Activated naive CD4-positive, alpha-beta T cell treated with anti-CD3 and anti-CD28 coated beads for 36 hours (primary cell): ENCODE measurements at places on chromosomes 5 and 9. TPM values are rescaled to one million over a fixed set of nuclear protein-coding genes. Genes with fewer than 3 reads are reported as not detected.

DNA sequence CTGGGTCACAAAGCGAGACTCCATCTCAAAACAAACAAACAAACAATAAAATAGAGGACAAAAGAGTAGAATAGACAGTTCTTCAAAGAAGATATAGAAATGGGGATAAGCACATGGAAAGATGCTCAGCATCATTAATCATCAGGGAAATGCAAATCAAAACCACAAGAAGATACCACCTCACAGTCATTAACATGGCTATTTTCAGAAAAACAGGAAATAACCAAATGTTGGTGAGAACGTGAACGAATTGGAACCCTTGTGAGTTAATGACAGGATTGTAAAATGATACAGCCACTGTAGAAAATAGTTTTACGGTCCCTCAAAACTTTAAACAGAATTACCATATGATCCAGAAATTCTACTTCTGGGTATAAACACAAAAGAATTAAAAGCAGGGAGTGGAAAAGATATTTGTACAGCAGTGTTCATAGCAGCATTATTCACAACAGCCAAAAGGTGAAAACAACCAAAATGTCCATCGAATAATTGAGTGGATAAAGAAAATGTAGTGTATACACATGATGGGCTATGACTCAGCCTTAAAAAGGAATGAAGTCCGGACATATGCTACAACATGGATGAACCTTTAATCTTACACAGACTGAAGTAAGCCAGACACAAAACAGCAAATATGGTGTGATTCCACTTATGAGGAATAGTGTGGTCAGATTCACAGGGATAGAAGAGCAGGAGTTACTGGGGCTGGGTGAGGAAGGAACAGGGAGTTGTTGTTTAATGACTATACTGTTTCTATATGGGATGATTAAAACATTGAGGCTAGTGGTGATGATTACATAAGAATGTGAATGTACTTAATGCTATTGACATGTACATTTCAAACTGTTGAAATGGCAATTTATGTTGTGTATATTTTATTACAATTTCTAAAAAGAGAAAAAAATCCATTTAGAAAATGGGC is 19.7 kb downstream of the OR2V2 start:
- no peaks in the 10 kb centered on the region for H3K36me3 ChIP-seq
- H3K4me1 ChIP-seq: peaks cover 68% of the 10 kb centered on the region
- no peak overlapping the region for H3K4me3 ChIP-seq
- peaks cover 68% of the 10 kb centered on the region for H3K27me3 ChIP-seq

- DNase-seq: peak; percentile 38
- H3K27me3 ChIP-seq: no peaks in the 10 kb centered on the region
- H3K4me3 ChIP-seq: peak within 1 kb of the TSS; percentile 64
- H3K4me1 ChIP-seq: peaks cover 78% of the 10 kb centered on the region
- H3K36me3 ChIP-seq: peaks cover 14% of the 10 kb centered on the region
- H3K27ac ChIP-seq: peak within 1 kb of the TSS; percentile 100
Measured at GRCh38 chr5:157166214-157167213, at the start of gene GARIN3. TSS of gene GARIN3 (minus strand) at chr5:157166264. CDS start at chr5:157166168, 96 bp downstream.

GRCh38 chr9:136926749-136927148 is 17.8 kb downstream of the FBXW5 start:
- H3K4me3 ChIP-seq: no peak overlapping the region
- H3K36me3 ChIP-seq: peaks cover 26% of the 10 kb centered on the region
- H3K27me3 ChIP-seq: no peaks in the 10 kb centered on the region

GRCh38 chr5:135353952-135354721 is 44.9 kb downstream of the MACROH2A1 start:
- no peaks in the 10 kb centered on the region for H3K27me3 ChIP-seq
- H3K36me3 ChIP-seq: peaks cover 25% of the 10 kb centered on the region
- no peak overlapping the region for H3K27ac ChIP-seq
- H3K4me1 ChIP-seq: no peaks in the 10 kb centered on the region
- no peak overlapping the region for H3K4me3 ChIP-seq

- H3K27ac ChIP-seq: no peak overlapping the region
- H3K27me3 ChIP-seq: peaks cover 11% of the 10 kb centered on the region
- no peak overlapping the region for H3K4me3 ChIP-seq
- DNase-seq: no peak
Measured at GRCh38 chr5:135203593-135204036, 169.6 kb upstream of the PITX1 start.

- no peak overlapping the region for H3K4me3 ChIP-seq
- H3K27me3 ChIP-seq: peaks cover 2% of the 10 kb centered on the region
- H3K27ac ChIP-seq: no peak overlapping the region
- DNase-seq: no peak
- peaks cover under 1% of the 10 kb centered on the region for H3K4me1 ChIP-seq
Measured at GRCh38 chr9:81108391-81108790, 581.0 kb downstream of the TLE1 start.

LECT2 gene
- total RNA-seq: not detected

DNA sequence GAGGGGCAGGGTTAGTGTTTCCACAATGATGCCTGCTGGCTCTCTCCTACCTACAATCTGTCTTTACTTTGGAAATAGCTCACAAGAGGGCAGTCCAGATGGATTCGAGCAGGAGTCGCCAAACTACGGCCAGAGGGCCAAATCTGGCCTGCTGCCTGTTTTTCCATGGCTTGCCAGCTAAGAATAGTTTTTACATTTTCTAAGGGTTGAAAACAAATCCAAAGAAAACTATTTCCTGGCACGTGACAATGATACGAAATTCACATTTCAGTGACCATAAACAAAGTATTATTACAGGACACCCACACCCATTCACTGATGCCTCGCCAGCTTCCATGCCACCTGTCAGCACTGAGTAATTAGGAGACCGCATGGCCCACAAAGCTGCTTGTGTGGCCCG is 162.9 kb upstream of the WWC1 start:
- DNase-seq: no peak
- peaks cover 6% of the 10 kb centered on the region for H3K27me3 ChIP-seq
- no peaks in the 10 kb centered on the region for H3K36me3 ChIP-seq
- peaks cover 13% of the 10 kb centered on the region for H3K4me1 ChIP-seq

NCS1 gene
- 23.3 TPM for total RNA-seq
